ENCODE measurements at places on chromosomes 12 and 14.

DNA sequence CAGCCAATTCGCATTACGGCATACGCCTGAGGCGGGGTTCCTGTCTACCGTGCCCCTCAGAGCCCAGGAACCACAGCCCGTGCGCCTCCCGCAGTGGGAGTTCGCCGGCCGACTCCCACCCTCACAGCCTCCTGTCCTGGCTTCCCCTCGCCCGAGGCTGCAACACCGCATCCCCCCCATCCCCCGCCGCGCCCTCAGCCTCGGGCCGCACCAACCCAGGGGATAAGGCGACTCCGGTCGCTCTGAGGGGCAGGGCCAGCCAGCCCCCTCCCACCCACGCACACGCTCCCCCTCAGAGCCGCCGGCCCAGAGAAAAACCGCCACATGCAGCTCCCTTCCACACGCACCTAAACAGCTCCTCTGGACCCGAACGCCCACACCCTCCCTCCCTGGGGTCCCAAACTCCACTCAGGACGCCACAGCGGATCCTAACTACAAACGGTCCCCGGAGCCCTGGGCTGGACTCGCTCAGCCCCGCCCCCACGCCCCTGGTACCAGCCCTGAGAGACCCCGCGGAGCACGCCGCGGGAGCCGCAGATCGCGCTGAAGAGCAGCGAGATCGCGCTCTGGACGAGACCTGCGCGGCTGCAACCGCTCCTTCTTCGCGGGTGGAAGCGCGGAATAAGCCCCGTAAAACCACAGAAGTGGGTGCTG is at the start of gene C14orf39:
TSS of gene C14orf39 (minus strand) at position 466 of the 654 bp plus-strand sequence. CDS start 985 bp downstream, outside the sequence.
- DNase-seq: no peak

- no peak for DNase-seq
Observed at GRCh38 chr12:126627596-126627995, 1562.4 kb downstream of the AACS start.

GRCh38 chr12:64903479-64904152 is 79.2 kb downstream of the TBC1D30 start:
- DNase-seq: no peak

GRCh38 chr14:34161351-34162082 is 210.6 kb upstream of the EGLN3 start:
- DNase-seq: no peak

GRCh38 chr12:4240161-4240783 is 33.3 kb upstream of the CCND2 start:
- no peak for DNase-seq

DNA sequence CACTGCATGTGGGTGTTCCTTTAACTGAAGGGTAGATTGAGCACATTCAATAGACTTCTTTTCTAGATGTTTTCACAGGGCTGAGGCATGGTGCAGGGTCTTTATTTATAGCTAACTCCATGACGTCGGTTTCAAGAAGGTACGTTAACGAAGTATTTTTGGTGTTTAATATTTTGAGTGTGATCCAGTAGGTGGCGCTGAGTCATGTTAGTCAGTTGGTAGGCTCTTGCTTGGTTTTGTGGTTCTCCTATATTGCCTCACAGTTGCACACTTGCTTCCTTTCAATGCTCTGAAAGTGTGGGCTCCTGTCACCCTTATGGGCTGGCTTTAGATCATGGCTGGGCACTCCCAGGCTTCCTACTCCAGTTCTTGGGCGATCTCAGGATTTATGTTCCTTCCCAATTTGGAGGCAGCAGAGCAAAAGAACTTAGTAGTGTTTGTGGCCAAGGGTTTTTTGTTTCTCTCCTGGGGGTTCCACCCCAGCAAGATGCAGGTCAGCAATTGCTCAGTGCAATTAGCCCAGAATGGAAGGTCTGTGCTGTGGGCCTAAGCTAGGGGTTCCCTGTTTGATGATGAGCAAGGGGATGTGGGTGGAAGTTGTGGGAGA is 471.6 kb upstream of the FOXG1 start:
- DNase-seq: no peak

GRCh38 chr12:94372461-94372860 is 87.2 kb downstream of the CEP83 start:
- no peak for DNase-seq

- DNase-seq: no peak
Observed at GRCh38 chr14:68357777-68358176, 435.1 kb downstream of the ZFP36L1 start.

GRCh38 chr12:76628745-76629144 is 69.2 kb upstream of the OSBPL8 start:
- DNase-seq: no peak

DNA sequence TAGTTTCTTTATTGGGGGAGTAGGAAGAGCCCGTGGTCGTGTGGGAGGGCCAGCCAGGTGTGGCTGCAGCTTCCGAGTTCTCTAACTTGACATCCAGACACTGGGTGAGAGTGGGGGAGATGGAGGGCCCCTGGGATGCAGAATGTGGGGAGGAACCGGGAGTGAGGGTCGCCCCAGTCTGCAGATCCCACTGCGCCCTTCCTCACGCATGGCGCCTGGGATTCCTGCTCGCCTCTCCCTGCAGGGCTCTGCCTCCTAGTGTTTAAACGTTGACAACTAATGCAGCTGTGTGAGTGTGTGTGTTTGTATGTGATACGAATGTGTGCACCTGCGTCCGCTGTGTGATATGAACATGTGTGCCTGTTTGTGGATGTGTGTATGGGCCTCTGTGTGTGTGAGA is 34.6 kb downstream of the FZD10 start:
- no peak for DNase-seq

DNA sequence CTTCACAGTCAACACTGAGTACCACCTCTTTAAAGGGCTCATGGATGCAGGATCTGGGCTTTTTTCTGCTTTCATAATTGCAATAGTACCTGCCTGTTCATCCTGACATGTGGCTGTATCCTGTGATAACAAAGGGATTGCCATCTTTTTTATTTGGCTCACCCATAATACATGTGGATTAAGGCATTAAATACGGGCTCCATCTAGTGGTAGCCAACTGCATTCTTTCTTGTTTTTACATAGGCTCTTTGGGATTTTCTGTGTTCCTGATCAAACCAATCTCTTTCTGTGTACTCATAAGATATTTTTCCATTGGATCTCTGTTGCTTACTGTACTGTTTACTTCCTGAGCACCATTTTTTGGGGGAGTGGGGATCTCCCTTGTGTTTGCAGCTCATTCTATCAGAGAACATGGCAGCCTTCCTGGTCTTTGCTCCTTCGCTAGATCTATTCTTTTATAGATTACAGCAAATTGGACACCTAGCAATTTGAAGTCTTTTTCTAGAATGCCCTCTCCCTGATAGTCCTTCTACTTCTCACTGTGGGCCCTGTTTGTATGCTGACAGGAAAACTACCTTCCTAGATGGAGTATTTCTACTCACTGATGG is 723.4 kb upstream of the MDGA2 start:
- no peak for DNase-seq

DNA sequence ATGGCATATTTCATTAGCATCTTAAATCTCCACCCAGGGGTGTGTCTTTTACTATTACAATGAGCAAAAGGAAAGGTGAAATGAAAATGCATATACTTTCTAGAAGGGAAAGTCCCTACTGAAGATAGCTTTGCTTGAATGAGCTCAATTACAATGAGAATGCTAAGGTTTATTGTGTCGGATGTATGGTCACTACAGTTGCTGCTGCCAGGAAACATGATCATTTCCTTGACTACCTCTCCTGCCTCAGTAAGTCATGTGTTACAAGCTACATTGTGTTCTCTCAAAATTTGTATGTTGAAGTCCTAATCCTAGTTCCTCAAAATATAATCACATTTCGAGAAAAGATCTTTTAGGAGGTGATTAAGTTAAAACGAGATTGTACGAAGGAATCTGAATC is 322.2 kb downstream of the MDGA2 start:
- no peak for DNase-seq

- DNase-seq: no peak
Observed at GRCh38 chr12:1517007-1517406, 77.4 kb downstream of the FBXL14 start.

- DNase-seq: no peak
Observed at GRCh38 chr14:72776701-72777261, 117.1 kb downstream of the DPF3 start.

GRCh38 chr14:68854421-68854820 is 61.6 kb upstream of the ZFP36L1 start:
- DNase-seq: no peak

GRCh38 chr12:109446-109845 is 42.9 kb downstream of the IQSEC3 start:
- no peak for DNase-seq

DNA sequence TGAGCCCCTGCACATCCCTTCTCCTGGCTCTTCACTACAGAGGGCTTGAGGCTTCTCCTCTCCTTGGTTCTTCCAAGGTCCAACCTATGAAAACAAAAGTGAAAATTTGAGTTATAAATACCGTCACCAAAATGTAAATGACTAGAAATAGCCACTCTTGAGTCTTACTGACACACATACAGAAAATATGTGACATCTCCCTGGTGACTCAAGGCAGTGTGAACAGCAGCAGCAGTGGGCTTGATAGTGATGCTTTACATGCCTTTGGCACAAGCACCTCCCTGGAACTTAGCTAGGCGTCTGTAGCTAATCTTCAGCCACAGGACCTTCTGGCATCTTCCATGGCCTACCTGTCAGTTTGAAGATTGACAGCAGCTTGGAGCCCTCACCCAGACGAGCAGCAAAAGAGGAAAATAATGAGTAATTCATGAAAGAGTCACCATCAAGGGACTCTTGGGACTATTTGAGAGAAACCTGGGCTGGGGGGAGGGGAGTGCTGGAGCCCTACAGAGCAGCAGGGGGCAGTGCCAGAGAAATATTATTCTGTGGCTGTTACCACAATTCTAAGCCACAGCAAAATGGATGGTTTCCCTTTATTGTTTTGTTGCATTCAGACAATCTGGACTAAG is 158.0 kb downstream of the KCNK10 start:
- DNase-seq: no peak

DNA sequence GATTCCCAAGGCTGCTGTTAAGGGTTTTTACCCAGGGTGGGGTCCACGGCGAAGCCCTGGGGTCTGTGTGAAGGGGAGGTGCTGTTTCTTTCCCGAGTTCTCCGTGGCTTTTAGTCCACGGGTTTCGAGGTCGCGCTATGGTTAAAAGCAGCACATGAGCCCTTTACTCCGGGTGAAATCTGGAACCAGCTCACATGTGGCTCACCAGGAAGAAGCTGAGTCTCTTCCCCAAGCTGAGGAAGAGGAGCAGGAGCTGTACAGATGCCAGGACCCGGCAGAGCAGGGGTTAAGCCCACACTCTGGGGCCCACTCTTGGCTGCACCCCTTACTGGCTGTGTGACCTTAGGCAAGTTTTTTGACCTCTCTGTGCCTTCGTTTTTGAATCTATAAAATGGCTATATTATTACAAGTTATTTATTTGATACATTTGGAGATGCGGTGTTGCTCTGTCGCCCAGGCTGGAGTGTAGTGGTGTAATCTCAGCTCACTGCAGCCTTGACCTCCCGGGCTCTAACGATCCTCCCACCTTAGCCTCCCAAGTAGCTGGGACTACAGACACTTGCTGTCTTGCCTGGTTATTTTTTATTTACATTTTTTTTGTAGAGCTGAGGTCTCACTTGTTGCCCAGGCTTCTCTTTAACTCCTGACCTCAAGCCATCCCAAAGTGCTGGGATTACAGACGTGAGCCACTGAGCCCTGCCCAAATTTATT is 266.3 kb downstream of the AACS start:
- no peak for DNase-seq

- DNase-seq: no peak
Observed at GRCh38 chr12:5008661-5009060, 35.0 kb upstream of the KCNA5 start.

DNA sequence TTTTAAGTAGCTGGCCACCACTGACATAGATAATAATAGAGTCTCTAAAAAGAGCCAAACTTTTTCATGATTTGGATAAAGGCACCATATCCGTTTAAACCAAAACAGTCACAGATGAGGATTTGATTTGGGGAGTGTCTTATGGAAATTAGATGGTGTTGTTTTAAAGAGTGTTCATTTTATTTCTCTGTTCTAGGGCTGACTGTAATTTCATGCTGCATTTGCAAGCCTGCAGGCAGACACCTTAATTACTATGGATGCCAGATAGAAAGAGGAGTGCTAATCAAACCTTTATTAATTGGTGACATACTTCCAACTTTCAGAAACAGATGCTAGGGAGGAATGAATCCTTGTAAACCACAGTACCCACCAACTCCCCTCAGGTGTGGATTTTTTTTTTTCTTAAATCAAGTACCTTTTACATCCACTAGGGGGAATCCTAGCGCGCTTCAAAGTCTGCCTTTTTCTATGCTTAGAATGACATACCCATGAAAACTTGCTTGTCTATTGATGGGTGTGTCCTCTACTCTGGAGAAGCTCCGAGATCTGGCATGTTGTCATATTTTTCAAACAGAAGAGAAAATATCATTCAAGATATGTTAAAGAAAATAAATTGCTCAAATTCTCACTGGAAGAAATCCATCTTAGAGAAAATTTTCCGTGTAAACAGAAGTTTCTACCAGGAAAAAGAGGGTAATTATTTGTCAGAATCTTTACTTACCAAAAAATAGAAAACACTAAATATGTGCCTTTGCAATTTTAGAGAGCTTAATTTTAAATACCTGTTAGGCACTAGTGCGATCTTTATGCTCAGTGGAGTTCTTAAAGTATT is 14.2 kb upstream of the PLXNC1 start:
- DNase-seq: peak; percentile 14

GRCh38 chr14:22007784-22008412 is 334.3 kb upstream of the OR4E1 start:
- DNase-seq: no peak

DNA sequence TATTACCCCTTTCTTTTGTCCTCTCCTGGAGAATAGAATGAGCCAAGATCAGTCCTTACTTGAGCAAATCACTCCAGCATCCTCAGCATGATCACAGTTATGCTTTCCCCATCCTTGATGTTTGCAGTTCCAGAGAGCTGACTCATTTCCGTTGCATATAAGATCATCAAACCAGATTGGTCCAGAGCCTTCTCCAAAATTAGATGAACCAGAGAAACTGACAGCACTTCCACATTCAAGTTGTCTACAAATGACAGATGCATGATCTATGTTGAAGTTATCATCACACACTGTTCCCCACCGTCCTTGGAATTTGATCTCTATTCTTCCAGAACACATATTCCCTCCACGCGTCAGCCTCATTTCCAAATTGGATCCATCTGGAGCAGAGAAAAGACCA is 4.8 kb downstream of the CD163 start:
- DNase-seq: no peak

DNA sequence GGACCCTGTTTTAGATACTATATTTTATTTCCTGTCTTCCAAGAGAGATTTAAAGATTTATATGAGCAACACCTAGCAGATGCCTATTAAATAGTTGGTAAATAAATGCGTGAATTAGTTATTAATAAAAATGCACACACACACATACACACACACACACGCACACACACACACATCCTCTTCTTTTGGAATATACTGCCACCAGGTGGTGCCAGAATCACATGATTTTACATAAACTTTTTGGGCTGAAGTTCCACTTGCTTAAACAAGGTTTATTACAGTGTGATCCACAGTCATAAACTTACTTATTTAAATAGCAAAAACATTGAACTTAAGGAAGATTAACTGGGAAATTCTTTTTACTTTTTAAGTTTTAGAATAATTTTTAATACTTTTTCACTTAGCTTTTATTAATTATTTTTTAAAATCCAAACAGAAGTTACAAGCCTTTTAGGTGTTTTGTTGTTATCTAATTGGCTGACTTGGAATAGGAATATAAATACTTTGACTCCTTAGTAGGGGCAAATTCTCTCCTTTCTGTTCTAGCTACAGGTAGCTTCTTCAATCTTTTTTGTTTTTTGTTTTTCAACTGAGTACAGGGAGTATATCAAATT is 17.5 kb downstream of the RAD51B start:
- peak; percentile 46 for DNase-seq
